ENCODE measurements at places on chromosomes 11 and 22.
A peak's percentile ranks its signal among the peaks of the same experiment; 100 is the strongest.

GRCh38 chr22:16966251-16966650, 41.8 kb downstream of the GAB4 start:
- H3K27ac ChIP-seq = no peak overlapping the region
- H3K4me1 ChIP-seq = peaks cover 9% of the 10 kb centered on the region
- peaks cover 4% of the 10 kb centered on the region for H3K27me3 ChIP-seq
- H3K4me3 ChIP-seq = no peak overlapping the region

DNA sequence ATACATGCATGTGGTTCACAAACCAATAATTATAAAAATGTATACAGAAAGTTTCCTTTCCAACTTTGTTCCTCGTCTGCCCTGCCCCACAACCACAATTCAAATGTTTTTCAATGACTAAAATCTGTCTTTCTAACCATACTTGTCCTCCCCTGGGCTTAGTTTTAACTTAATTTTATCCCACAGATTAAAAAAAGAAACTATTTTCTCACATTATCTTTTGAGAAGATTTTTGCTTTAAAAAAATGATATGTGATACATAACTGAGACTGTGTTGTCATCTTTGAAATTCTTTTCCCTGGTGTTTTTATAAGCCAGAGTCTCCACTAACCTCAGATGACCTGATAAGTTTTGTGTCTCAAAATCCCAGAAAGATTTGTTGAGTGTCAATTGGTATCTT, 79.0 kb downstream of the FDX1 start:
- no peak overlapping the region for H3K27ac ChIP-seq
- DNase-seq = no peak
- no peak overlapping the region for H3K4me3 ChIP-seq
- no peaks in the 10 kb centered on the region for H3K36me3 ChIP-seq
- peaks cover 14% of the 10 kb centered on the region for H3K27me3 ChIP-seq

DNA sequence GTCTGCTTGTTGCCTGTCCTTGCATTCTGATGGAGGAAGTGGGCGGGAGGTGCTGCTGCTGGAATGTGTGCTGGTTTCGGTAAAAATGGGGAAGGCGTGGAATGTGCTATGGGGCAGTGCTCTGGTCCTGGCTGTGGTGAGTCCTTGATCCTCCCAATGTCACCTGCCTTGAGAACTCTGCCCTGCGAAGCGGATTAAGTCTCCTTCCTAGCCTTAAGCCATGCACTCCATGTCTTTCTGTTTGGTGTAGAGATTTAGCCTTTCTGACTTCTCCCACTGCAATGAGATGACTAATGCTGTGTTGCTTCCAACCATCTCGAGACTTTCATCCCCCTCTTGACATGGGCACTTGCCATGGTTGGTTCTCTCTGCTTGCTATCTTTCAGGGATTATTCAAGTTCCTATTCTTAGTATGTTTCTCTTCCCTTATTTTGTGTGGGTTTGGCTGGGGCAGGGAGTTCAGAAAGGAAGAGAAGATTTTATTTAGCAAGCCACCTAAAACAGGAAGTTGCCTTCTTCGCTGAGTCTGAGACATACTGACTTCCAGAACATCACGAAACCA, 687.9 kb downstream of the NTM start:
- no peaks in the 10 kb centered on the region for H3K36me3 ChIP-seq
- no peak for DNase-seq
- H3K27ac ChIP-seq = no peak overlapping the region
- no peak overlapping the region for H3K4me3 ChIP-seq
- H3K27me3 ChIP-seq = no peaks in the 10 kb centered on the region
- no peaks in the 10 kb centered on the region for H3K4me1 ChIP-seq

DNA sequence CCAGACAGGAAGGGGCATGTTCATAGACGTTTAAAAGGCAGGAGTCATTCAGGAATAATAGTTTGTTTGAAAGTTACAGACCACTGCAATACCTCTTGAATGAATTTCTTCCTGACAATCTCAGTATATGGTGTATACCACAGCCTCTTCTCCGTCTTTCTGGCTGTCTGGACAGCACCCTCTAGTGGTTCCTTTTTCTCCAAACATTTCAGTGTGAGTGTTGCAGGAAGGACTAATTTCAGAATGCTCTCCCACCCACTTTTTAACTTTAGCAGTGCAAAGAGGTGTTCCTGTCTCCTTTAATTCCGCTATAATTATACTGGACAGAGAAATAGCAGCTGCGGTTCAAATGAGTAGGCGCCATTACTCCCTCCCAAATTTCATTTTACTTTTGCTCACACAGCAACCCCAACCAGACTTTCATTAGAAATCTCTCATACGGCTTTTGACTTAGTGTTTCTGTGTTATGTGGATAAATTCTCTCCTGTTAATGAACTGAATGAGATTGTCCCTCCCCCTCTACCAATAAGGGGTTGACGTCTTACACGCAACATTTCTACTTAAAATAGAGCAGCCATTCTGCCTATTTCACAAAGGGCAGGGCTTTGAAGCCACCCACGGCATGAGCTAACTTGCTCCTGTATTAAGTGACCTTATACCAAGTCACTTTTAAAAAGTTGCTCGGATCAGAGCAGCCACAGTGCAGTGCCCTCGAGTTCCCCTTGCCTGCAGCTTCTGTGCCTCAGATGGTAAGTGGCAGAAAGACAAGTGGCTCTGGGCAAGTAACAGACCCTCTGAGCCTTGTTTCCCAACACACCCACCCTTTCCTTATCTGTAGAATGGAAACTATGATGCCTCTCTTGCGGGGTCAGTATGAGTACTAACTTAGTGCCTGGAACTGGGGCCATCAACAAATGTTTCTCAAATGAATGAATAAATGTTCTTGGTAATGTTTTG, 368.6 kb downstream of the OPCML start:
- H3K4me1 ChIP-seq = no peaks in the 10 kb centered on the region
- H3K27me3 ChIP-seq = no peaks in the 10 kb centered on the region
- DNase-seq = no peak
- no peaks in the 10 kb centered on the region for H3K36me3 ChIP-seq
- H3K27ac ChIP-seq = no peak overlapping the region

DNA sequence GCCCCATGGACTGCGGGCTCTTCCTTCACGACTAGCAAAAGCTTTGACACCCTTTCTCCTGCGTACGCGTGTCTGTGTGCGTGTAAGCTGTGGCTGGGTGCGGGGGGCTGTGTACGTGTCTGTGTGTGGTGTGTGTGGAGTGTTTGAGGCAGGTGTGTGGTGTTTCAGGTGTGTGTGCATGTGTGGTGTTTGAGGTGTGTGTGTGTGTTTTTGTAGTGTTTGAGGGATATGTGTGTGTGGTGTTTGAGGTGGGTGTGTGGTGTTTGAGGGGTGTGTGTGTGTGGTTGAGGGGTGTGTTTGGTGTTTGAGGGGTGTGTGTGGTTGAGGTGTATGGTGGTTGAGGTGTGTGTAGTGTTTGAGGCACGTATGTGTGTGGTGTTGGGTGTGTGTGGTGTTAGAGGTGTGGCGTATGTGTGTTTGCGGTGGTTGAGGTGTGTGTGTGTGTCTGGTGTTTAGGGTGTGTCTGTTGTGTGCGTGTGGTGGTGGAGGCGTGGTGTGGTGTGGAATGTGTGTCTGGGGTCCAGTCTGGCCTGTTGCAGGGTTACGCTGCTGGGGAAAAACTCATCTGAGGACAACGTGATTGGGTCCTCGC, 687 bp upstream of the ARSA start:
- peaks cover 23% of the 10 kb centered on the region for H3K27me3 ChIP-seq
- peak overlapping the region; percentile 56 for H3K27ac ChIP-seq
- H3K36me3 ChIP-seq = peaks cover 9% of the 10 kb centered on the region
- H3K4me1 ChIP-seq = peaks cover 19% of the 10 kb centered on the region
- DNase-seq = no peak

DNA sequence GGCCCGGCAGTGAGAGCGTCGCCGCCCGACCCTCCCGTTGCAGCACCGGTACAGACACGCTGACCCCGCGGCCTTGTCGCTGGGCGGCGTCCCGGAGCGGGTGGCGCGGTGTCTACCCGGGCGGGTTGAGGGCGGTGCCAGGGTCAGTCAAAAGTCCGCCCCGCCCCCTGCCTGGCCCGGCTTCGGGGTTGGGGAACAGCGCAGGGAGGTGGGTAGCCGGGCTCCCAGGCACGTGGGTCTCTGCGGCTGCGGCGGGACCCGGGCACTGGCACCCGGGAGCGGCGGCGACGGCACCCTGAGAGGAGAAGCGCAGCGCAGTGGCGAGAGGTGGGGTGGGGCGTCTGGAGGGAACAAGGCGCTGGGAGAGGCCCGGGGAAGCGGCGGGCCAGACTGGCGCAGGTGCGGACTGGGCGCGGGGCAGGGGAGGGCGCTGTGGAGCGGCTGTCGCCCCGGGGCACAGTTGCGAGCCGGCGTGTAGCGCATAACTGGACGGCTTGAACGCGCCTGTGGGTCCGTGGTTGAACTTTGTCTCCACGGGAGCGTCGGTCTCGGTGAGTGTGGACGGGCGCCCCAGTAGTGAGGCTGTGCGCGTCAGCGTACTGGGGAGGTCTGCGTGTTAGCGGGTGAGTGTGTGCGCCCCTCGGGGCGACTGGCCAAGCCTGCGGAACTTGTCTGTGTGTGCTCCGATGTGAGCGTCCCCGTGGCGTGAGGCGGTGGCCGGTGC, at the start of gene P2RY2:
TSS of gene P2RY2 (plus strand) at position 176 of the 724 bp plus-strand sequence. CDS start 15,879 bp downstream, outside the sequence.
- peak within 1 kb of the TSS; percentile 41 for H3K4me3 ChIP-seq
- peak; percentile 59 for DNase-seq
- peaks cover 76% of the 10 kb centered on the region for H3K27me3 ChIP-seq
- no peaks in the 10 kb centered on the region for H3K36me3 ChIP-seq

- no peaks in the 10 kb centered on the region for H3K36me3 ChIP-seq
- peak overlapping the region; percentile 28 for H3K27ac ChIP-seq
- no peak for DNase-seq
- H3K4me3 ChIP-seq = no peak overlapping the region
- peaks cover 6% of the 10 kb centered on the region for H3K27me3 ChIP-seq
Observed at GRCh38 chr22:23110922-23111527, 30.8 kb downstream of the RSPH14 start.

DNA sequence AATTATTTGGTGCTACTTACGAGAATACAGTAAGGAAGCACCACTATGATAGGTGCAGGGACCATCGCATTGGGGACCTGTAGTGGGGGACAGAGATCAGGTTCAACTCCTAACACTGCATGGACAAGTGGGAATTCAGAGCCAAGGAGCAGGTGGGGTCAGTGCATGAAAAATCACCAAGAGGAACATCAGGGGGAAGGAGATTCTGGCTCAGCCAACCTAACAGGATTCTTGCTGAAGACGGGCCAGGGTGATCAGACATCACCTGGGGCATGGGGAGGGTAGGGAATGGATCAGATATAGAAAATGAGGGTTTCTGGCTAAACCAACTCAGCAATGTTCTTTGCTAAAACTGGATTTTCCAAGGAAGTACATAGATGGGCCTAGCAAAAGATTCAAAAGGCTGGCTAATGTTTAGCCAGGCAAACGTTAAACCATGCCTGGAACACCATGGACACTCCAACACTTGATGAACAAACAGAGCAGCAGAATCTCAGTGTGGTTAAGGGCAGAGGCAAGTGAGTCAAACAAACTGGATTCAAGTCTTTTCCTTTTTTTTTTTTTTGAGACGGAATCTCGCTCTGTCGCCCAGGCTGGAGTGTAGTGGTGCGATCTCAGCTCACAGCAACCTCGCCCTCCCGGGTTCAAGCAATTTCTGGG, 70.0 kb downstream of the MICAL3 start:
- H3K27me3 ChIP-seq = no peaks in the 10 kb centered on the region
- peaks cover 2% of the 10 kb centered on the region for H3K4me1 ChIP-seq
- H3K4me3 ChIP-seq = no peak overlapping the region
- no peak for DNase-seq
- H3K36me3 ChIP-seq = no peaks in the 10 kb centered on the region

- no peak overlapping the region for H3K4me3 ChIP-seq
- no peak overlapping the region for H3K27ac ChIP-seq
- H3K27me3 ChIP-seq = peaks cover 7% of the 10 kb centered on the region
Observed at GRCh38 chr22:23094260-23094659, 23.9 kb downstream of the GNAZ start.

GRCh38 chr11:38791346-38791961, 2193.4 kb upstream of the RAG2 start:
- peak; percentile 19 for DNase-seq
- no peaks in the 10 kb centered on the region for H3K36me3 ChIP-seq
- H3K27me3 ChIP-seq = no peaks in the 10 kb centered on the region

GRCh38 chr11:26193694-26194365, 138.1 kb upstream of the ANO3 start:
- no peak for DNase-seq
- no peak overlapping the region for H3K4me3 ChIP-seq
- H3K27ac ChIP-seq = no peak overlapping the region
- H3K36me3 ChIP-seq = no peaks in the 10 kb centered on the region
- no peaks in the 10 kb centered on the region for H3K27me3 ChIP-seq
